Stimulated activated CD8-positive, alpha-beta memory T cell treated with anti-CD3 and anti-CD28 coated beads, Interleukin-7, amount 100 ng/mL, for 1 hour (primary cell): ENCODE measurements at places on chromosomes 13 and 19.
A peak's percentile ranks its signal among the peaks of the same experiment; 100 is the strongest.

GRCh38 chr19:18167975-18168645, 5.5 kb upstream of the IFI30 start:
- DNase-seq = peak; percentile 31

GRCh38 chr19:4081441-4082129, 14.9 kb upstream of the ZBTB7A start:
- no peak for DNase-seq

- no peak for DNase-seq
Observed at GRCh38 chr19:12866416-12867119, 14.7 kb downstream of the DNASE2 start.

GRCh38 chr19:11387162-11388034, 3.3 kb upstream of the EPOR start:
- no peak for DNase-seq

GRCh38 chr13:81393721-81394120, 1052.8 kb upstream of the SPRY2 start:
- DNase-seq = no peak

DNA sequence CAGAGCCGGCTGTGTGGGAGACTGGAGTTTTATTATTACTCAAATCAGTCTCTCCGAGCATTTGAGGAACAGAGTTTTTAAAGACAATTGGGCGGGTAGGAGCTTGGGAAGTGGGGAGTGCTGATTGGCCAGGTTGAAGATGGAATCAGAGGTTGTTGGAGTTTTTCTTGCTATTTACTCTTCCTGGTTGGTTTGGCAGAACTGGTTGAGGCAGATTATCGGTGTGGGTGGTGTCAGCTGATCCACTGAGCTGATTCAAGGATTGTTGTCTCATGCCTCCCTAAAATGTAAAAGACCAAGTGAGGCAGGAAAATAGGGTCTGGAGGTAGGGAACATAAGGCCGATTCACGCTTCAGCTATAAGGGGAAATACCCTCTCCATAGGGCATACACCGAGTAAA, 1.3 kb upstream of the TDRD12 start:
- no peak for DNase-seq

GRCh38 chr13:43329702-43330101, 306.3 kb downstream of the DNAJC15 start:
- DNase-seq = no peak

- DNase-seq = no peak
Observed at GRCh38 chr13:49651570-49652354, 23.5 kb downstream of the ARL11 start.

GRCh38 chr13:67048821-67049150, 181.3 kb downstream of the PCDH9 start:
- DNase-seq = no peak

GRCh38 chr13:48304143-48304876, 759 bp downstream of the RB1 start:
- DNase-seq = no peak

DNA sequence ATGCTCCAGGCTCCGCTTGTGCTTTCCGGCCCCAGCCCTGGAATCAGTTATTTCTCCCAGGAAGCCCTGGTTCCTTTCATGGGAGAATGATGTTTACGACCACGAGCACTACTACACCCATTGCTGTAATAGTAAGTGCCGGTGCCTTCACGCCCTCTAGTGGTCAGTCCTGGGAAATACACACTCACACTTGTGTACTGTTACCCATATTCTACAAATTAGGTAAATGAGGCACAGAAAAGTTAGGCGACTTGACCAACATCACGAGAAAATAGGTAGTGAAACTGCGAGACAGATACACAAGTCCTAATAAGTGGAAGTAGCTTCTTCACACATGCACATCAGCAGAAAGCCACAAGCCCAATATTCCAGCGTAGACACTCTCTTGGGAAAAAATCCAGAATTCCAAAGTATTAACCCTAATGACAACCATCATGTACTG, 21.7 kb downstream of the CEACAM21 start:
- DNase-seq = peak; percentile 47

GRCh38 chr19:51121257-51121656, 3.4 kb upstream of the SIGLEC9 start:
- no peak for DNase-seq

GRCh38 chr19:15453906-15454860, 4.4 kb upstream of the WIZ start:
- no peak for DNase-seq

GRCh38 chr19:30540761-30541160, 168.6 kb downstream of the ZNF536 start:
- no peak for DNase-seq

DNA sequence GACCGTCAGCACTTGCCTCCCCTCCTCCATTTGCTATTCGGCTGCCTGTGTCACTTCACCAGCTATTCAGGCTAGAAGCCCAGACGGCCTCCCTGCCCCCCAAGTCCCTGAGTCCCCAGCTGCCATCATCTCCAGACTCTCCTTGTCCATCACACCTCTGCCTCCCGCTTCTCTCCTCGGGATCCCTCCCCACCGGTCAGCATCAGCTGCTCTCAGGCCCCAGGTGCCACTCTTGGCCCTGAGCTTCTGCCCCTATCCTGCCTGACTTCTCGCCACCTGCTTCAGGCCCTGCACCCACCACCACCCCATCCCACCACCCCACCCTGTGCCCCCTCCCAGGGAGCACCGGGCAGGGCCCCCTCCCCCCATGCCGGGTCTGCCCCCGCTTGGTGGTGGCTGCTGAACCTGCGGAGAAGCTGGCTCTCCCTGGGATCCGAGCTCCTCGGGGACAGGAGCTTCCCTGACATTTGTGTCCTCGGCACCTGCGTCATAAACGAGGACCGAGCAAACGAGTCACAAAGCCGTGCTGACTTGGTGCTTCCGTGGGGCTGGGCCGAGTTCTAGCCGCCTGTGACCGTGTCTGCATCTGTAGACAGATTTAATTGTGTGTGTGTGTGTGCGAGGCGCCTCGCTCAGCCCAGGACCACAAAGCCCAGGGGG, 70.3 kb upstream of the MCF2L start:
- no peak for DNase-seq

DNA sequence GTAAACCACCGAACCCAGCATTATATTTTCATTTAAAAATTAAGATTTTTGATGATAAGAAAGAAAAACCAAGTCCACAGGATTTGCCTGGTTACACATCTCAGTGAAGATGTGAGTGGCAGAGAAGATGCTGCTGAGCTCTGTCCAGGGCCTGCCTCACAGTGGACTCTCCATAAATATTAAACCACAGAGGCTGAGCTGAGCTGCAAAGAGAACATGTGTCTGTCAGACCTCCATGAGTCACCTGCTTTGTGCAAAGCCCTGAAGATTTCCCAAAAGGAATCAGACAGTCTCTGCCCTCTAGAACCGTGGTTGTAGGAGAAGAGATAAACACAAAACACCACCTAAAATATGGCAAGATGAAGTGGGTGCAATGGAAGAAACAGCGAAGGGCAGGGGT, 127.2 kb upstream of the TSC22D1 start:
- no peak for DNase-seq

GRCh38 chr19:14786421-14786851, 8.1 kb upstream of the ADGRE2 start:
- no peak for DNase-seq

DNA sequence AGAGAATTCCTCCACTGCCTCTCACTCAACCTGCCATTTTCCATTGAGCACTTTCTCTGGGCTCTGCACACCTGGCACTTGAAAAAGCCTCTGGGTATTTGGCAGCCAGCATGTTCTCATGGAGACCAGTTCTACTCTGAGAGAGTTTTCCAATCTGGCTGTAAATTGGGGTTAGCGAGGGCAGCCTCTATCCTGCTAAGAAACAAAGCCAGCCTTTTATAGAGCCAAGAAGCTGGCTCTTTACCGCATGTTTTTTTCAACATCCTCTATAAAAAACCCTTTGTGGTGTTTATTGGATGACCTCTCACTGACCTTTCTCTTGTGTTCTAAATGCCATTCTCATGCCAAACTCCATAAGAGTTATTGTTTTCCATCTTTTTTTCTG, 52.6 kb upstream of the RCBTB2 start:
- no peak for DNase-seq

DNA sequence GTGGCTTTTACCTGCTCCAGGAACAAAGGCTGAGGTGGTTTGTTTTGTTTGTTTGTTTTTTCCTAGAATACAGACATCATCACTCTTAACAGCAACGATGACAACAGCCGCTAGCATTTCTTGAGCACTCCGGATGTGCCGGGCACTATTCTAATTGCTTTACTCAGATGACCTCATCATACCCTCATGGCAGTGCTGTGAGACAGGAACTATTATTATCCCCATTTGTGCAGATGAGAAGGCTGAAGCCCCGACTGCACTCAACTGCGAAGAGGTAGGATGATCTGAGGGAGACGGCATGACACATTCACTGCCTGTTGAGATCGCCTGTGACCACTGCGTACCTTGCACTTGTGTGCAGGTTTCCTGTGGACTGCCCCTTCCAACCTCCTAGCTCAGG, 66.5 kb downstream of the CCDC70 start:
- no peak for DNase-seq

DNA sequence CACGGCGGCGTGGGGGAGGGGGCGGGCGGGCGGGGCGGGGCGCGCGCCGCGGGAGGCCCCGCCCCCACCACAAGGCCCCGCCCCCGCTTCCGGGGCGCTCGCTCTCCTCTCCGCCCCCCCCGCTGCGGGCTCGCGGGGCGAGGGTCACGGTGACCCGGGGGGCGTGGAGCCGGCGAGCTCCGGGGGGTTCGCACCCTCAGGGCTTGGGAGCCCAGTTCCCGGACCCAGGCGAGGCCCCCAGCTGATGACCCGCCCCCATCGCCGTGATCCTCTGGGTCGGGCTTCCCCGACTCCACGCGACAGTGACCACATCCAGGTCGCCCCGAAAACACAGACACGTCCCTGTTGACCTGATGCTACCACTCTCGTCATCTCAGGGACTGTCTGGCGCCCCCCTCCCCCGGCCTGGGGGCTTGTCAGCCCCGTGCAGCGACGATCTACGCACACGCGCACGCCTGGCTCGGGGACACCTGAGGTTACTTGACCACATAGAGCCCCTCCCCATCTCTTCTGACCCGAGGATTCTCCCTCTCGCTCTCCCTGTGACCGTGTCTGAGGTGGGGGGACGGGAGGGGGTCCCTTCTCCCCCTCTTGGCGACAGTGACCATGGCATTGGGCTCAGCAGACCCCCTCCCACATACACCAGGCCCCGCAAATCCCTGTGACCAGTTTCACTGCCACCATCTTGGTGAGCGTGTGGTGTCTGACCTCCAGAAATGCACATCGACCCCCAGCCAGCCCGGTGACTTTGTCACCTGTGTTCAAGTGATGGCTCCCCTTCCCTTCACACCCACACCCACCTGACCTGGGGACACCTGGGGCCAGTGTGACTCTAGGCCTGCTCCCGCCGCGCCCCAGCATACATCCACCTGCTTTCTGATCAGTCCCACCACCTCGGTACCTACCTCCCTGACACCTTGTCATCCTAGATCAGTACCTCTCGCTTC, 670 bp downstream of the MAP2K7 start:
- DNase-seq = peak; percentile 34

GRCh38 chr13:112867301-112867711, 101.7 kb upstream of the MCF2L start:
- DNase-seq = no peak

- no peak for DNase-seq
Observed at GRCh38 chr13:29185926-29186325, 365.8 kb downstream of the MTUS2 start.

- DNase-seq = no peak
Observed at GRCh38 chr19:6092329-6093286, 17.7 kb downstream of the RFX2 start.

DNA sequence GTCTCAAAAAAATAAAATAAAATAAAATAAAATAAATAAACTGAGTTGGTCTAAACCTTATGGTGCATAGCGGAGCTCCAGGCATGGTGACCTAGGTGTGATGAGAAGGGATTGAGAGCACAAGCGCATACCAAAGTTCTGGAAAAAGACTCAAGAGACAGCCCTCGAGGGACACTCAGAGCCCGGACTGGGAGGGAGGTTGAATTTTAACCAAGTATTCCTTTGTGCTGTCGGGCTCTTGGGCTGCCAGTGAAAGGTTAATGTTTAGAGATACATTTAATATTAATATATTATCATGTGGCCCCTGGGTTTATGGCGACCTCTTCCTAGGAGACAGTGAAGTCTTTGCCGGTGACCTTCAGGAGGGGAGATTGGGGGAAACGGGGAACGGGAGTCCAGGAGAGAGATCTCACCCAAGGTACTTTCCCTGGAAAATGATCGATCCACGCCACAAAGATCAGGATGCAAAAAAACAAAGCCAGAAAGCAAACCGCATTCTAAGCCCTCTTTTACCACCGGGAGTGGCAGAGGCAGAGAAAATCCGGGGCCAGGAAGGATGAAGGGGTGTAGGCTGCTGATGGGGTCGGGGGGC, 1.6 kb downstream of the FUT6 start:
- no peak for DNase-seq

DNA sequence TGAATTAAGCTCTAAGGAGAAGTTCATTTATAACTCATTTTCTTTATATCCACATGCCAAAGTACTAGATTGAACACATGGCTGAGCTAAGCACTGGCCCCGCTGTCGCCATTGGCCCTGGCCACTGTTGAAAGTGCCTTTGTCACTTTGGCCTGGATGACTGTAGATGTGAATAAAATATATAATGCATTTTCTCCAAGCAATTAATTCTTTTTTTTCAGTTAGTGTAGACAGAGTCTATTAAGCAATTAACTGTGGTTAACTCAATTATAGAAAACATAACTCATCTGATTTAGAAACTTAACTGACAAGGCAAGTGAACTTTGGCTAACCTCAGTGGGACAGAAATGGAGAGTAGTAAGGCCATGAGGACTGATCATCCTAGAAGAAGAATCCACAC, 965.6 kb downstream of the EFNB2 start:
- no peak for DNase-seq

- DNase-seq = no peak
Observed at GRCh38 chr13:80235166-80235966, 105.6 kb downstream of the SPRY2 start.

DNA sequence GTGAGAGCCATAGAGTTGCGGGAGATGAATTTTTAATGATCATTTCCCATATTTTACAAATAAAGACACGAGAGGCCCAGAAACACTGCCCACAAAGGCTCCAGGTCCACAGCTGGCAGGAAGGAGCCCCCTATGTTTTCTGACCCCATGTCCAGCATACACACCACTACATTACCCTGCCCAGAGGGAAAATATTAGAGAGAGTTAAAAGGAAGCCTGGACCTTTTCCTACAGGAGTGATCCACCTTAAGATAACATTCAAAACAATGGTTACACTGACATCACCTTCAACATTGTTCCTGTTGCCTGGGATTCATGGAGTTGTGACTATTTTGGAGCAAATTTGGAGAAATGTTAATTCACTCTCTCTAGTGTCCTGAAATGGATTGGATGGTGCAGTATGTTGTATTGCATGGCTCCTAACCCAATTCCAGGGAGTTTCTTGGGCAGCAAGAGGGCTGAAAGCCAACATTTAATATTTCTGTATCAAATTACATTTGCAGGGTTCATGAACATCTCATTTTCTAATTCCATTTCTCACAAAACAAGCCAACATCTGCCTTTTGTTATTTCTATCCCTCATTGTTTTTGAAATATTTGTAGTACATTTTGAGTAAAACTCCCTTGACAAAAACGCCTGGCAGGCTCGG, 172.5 kb downstream of the DLEU7 start:
- no peak for DNase-seq

- DNase-seq = no peak
Observed at GRCh38 chr19:710767-711166, 2.0 kb downstream of the PALM start.
